ENCODE measurements at places on chromosomes 7 and 10.

GRCh38 chr7:148657929-148658328 lies 40.8 kb upstream of the CUL1 start:
- DNase-seq, result no peak

DNA sequence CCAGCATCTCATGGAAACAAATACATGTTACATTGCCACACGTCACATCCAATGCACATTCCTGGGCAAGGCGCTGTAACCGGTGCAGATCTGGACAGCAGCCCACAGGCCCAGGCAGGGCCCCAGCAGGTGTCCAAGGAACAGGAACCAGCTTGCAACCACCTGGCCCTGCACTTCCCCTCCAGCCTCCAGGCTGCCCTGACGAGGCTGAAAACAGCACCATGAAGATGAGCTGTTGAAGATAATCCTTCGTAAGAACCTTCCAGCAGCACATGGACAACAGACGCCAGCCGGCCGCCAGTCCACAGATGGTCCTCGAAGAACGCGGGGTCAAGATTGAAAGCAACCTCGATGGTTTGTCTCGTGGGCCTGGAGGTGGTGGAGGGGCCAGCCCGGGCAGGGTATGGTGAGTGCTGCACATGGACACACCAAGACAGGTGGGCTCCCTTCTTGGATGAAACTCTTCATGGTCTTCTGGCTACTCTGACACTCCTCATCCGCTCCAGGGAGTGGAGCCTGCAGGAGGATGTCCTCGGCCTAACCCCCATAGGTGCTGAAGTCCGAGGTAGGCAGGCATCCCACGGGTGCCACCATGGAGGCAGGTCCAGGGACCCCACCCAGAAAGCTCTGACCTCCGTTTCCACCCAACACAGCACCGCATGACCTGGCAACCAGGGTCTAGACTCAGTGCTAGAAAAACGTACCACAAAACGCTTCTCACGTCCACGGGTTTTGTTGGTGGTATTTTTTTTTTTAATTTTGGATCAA lies 22.9 kb downstream of the PDGFA start:
- no peak for DNase-seq

- peak; percentile 68 for DNase-seq
These were observed 162.4 kb downstream of the ARID5B start for GRCh38 chr10:62063795-62064472.

DNA sequence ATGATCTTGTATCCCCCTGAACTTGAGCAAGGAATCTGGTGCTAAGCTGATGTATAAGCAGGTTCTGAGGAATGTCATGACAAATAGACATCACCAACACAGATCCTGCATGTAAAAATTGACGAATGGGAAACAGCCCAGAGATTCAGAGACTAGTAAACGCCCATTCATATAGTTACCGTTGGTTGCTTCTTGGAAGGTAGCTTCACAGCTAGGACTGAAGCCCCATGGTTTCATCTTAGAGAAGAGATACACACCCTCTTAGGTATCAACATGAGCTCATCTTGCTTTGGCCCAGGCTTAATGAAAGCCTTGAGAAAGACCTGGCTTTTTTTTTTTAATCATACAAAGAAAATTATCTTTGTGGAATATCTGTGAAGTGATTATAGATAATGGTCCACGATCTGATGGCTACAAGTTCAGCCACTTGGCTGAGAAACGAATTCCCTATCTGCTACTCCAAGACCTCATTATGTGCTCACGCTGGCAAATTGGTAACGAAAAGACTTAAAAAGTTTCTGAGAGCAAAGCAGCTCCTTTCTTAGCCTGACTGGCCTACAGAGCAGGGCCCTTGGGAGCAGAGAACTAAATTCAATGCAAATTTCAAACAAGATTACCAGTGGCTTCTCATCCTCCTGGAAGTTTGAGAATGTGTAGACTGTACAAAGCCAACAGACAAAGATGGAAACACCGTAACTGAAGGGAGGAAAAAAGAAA lies 181.1 kb downstream of the NRP1 start:
- peak; percentile 61 for DNase-seq

GRCh38 chr10:114605155-114605797 lies 52.8 kb downstream of the ABLIM1 start:
- DNase-seq, result no peak

- DNase-seq, result no peak
These were observed 62.4 kb upstream of the CC2D2B start for GRCh38 chr10:95845411-95845810.

DNA sequence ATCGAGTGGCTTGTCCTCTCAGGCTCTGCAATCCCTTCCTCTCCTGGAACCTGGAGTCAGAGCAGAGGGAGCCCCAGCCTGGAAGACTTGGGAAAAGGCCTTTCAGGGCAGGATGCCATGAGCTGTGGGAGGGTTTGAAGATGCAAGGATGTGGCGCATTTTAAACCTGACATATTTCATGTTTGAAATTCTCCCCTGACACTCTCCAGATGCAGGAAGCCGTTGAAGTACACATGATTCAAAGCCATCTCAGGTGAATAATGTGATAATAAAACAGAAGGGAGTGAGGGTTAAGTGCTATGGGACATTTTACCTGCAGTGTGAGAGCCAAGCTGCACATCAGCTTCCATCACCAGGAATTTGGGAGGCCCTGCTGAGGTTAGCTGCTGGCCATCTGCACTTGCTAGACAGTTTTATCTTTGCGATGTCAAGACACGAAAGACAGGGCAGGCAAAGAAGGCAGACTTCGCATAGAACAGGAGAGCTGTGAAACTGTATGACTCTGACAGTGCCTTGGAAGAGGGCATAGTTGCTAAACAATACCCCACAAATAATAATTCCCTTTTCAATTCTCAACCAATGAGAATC lies 159.1 kb upstream of the GDF10 start:
- no peak for DNase-seq

DNA sequence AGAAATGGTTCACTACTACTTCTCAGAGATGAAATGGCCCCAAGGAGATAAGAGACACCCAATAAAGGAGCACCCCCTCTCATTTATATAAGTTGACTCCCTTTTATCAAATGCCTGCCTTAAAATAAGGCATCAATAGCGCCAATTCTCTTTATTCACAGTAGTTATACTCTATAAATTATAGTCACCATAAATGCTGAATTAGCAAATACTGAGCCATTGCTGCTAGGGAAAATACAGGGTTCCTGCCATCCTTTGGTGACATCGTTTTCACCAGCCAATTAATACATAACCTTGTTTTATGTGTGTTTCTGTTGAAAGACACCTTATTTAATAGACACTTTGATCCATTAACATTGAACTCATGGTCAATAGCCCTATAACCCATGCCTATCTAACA lies 28.6 kb downstream of the DCLRE1C start:
- no peak for DNase-seq

DNA sequence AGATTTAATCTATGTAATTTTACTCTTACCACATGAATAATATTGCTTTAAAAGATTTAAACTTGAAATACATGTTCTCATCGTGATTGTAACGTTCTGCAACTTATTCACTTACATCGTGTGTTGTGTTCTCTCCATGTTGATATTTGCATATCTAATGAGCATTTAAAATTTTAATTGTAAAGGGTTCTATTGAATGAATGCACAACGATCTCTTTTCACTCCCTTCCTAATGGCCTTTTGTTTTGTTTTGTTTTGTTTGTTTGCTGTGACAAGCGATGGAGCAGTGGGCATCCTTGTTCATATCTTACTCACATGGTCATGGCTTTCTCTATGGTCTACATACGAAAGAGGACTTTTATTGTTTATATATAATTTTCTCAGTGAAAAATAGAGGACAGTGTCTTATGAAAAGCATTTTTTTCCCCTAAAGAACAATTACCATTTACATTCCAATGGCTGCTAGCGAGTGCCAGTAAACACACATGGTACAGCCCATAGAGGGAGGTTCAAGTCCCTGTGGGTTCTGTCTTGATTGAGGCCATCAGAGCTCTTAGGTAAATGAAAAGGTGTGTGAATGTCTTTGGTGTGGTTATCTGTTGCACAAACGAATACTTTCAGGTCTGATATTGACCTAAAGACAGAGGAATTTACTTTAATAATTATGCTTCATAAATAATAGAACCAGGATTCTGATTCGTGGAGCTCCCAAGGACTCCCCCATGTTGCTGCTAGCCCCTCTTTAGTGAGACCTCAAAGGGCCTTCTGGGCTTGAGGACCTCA lies 32.4 kb downstream of the BTBD16 start:
- DNase-seq, result no peak

- no peak for DNase-seq
These were observed 12.4 kb upstream of the SEMA3A start for GRCh38 chr7:84207025-84207424.

- peak; percentile 2 for DNase-seq
These were observed 174.8 kb upstream of the FZD1 start for GRCh38 chr7:91089382-91089963.

DNA sequence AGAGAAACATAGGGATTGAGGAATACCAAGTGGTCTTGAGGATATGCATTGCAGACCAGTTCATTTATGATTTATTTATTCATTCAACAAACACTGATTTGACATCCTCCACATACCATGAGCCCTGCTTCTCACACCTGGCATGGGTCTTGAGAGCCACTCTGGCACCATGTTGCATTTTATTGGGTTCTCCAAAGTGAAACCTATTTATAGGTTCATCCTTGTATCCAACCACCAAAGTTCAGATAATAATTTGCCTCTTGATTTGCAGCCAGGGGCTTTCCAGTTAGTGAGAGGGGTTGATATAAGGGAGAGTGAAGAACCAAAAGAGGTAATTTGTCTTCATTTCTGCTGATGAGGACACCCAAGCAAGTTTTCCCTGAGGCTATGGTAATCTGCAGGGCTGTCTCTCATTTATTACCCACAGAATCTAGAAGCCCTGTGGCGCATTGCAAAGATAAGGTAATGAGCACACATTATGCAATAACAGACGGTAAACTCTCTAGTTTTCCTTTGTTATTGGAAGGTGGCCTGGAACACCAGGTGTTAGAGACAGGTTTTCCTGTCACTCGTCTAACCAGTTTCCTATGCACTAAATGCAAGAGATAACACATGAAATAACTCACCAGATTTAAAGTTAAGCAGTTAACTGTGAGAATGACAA lies 28.8 kb upstream of the ICA1 start:
- no peak for DNase-seq

- no peak for DNase-seq
These were observed 114.1 kb upstream of the WNT16 start for GRCh38 chr7:121214657-121215056.

GRCh38 chr10:61110188-61110844 lies 166.3 kb upstream of the RHOBTB1 start:
- no peak for DNase-seq

DNA sequence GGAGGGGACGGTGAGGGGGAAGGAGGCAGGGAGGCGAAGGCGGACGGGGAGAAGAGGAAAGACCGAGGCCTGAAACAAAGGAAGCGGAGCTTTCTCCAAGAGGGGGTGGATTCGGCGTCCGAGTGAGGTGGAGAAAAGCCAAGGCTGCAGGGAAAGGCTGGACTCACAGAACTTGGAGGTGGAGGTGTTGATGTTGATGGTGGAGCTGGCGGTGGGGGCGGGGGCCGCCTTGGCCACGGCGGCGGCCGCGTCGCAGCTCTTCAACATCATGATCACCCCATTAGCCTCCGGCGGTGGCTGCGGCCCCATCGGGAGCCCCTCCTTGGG lies 578 bp downstream of the CACUL1 start:
- no peak for DNase-seq

- DNase-seq, result no peak
These were observed 106.2 kb upstream of the KCTD7 start for GRCh38 chr7:66522518-66522917.

DNA sequence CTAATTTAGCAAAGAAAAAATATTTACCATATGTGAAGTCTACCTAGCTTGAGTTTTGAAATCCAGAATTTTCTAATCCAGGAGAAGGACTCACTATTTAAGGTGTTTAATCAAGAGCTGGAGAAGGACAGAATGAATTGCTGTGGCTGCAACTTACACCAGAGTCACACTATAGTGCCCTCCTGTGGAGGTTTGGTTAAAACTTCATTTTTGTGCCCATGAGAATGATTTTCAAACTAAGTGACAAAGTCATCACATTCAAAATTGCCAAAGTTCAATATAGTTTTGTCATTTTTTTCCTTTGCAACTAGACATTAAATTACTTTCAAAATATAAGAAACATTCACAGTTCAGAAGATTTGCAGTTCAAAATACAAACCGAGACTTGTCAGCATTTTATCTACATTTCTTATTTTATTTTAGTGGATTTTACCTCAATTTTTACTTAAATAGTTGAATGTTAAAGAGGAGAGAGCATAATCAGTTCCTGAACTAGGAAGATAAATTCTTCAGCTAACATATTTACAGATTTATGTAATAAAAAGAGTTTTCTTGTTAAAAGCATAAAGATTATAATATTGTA lies 70.7 kb downstream of the CABCOCO1 start:
- peak; percentile 20 for DNase-seq

DNA sequence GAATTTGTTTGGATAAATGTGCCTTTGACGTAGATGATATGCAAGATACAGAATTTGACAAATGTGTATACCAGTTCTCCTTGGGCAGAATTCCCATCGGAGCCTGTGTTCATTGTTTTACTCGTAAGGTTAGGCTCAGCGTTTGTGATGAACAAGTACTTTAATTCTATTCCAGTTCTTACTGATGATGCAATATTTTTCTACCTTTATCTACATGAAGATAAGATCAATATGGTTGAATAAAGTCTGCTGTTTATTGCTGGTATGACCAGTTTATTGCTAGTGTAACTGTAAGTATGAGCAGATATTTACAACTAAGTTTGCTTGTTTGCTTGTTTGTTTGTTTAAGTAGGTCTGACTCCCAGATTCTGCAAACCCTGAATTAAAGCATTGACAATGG lies 145.4 kb upstream of the ADARB2 start:
- no peak for DNase-seq

DNA sequence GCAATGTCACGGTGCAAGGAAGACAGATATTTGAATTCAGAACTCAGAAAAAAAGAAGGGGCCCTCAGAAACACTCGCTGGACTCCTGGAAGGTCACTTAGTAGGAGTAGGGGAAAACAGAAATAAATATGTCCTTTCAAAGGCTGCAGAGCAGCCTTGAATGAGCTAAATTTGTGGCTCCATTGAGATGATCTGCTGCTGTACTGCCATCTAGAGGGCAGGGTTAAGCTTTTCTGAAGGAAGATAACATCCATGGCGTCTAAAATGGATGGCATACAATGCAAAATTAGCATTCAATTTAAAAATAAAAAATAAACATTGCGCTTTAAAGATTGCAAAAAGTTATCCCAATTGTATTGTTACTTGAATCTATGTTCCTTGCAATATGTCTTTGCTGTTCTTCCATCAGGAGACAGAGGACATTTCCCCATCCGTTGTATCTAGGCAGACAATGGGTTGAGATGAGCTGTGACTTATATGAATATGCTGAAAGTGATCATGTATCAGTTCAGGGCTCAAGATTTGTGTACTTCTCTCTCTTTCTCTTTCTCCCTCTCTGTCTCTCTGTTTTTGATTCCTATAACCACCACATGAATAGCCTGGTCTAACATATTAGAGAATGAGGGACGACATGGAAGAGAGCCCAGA lies 642.2 kb downstream of the SH2D4B start:
- DNase-seq, result no peak

DNA sequence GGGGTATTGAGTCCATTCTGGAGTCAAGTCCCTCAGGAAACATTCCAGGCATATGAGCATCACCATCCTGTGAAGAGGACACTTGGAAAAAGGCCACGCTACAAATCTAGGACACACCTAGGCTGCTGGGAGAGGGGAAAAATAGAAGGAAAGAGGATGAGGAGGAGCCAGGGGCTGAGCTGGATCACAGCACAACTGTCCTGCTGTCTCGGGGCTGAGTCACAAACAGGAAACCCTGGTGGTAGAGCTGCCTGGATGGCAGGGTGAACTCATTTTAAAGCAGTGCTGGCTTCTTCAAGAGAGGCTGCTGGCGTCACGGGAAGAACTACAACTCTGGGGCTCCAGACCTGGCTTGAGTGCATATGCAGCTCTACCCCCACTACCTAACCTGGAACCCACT lies 151.5 kb downstream of the RNF216 start:
- peak; percentile 39 for DNase-seq

- no peak for DNase-seq
These were observed 482.1 kb downstream of the IPMK start for GRCh38 chr10:57785546-57785945.

Data from CD4-positive, alpha-beta T cell treated with Interleukin-15 for 4 hours (primary cell).